ENCODE measurements at places on chromosomes 7 and 10.

GRCh38 chr7:19139706-19140327, 5.4 kb downstream of the FERD3L start:
- DNase-seq = no peak

DNA sequence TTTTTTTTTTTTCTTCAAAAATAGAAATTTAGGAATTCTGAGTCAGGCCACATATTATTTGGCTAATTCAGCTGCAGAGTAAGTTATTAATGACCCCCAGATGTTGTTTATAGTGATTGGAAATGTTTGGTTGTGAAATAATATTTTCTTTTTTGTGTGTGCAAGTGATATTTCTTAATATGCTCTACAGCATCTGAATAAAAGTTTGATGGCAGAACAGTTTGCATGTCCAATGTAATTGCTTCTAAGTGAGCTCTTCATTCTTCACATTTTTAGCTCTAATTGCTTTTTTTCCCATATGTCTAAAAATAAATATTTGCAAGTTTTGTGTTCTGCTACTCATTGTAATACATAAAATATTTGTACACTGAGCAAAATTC, 116.0 kb downstream of the ARID5B start:
- DNase-seq = no peak

GRCh38 chr10:119029613-119030420, at the start of gene NANOS1:
Gene NANOS1, plus strand, starts transcription at chr10:119029714. Its CDS starts 88 bp downstream, at chr10:119029802.
- no peak for DNase-seq

- no peak for DNase-seq
Observed at GRCh38 chr7:25775999-25776743, 375.8 kb upstream of the NFE2L3 start.

- DNase-seq = peak; percentile 51
Observed at GRCh38 chr10:124983321-124983720, 41.4 kb downstream of the ZRANB1 start.

- DNase-seq = no peak
Observed at GRCh38 chr10:123870260-123870659, 21.3 kb downstream of the CPXM2 start.

GRCh38 chr7:101677391-101677790, 48.3 kb upstream of the MYL10 start:
- DNase-seq = no peak

Measured in DMS53 (cell line).